Spinal cord (tissue), 10 donors: ENCODE measurements at places on chromosomes 1 and 21.
A peak's percentile ranks its signal among the peaks of the same experiment; 100 is the strongest.

DNA sequence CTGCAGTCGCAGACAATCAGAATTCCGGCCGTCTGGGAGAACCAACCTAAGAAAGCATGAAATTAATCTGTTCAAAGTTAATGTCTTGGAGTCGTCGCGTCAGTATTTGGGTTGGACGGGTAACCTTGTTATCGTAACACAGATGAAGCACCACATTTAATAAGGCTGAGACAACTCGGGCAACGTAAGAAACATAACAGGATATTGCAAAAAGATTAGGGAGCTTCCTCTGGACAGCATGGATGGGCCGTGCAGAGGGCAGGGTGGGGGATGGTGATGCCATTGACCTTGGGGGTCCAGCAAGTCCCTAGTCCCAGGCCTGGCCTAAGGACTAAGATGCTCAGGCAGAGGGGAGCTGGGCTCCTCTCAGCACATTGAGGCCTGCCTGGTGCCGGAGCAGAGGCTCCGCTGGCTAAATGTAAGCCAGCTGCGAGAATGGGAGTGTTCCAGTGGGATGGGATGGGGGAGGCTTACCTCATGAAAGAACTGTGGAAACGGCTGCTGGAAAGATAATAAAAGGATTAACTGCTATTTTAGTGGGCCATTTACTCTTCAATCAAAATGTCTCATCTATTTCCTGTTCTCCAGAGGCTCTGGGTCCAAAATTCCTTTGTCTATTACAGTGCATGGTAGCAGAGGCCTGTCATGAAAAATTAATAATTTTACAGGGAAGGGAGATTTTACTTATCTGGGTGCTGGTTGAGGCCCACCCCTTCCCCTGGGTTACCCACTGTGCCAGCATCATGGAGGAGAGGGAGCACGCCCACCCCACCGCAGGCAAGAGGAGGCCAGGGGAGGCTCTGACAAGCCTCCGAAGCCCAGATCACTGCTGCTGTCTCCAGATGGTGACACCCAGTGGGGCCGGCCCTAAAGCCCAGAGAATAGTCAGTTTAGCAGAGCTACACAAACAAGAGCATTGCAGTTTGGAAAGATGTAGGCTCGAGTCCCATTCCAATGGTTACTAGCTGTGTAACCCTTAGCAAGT, 131.6 kb downstream of the DMRTB1 start:
- H3K36me3 ChIP-seq = peaks cover 23% of the 10 kb centered on the region
- H3K4me3 ChIP-seq = no peak overlapping the region
- peak overlapping the region; percentile 58 for H3K27ac ChIP-seq

- H3K36me3 ChIP-seq = peaks cover 23% of the 10 kb centered on the region
- no peak overlapping the region for H3K27ac ChIP-seq
- H3K27me3 ChIP-seq = no peaks in the 10 kb centered on the region
- H3K4me1 ChIP-seq = no peaks in the 10 kb centered on the region
- DNase-seq = peak; percentile 5
Observed at GRCh38 chr1:88935522-88936222, 44.3 kb upstream of the GTF2B start.

- H3K4me1 ChIP-seq = peaks cover 7% of the 10 kb centered on the region
- no peaks in the 10 kb centered on the region for H3K27me3 ChIP-seq
- no peak for DNase-seq
- no peaks in the 10 kb centered on the region for H3K36me3 ChIP-seq
- H3K27ac ChIP-seq = no peak overlapping the region
Observed at GRCh38 chr1:100462326-100463025, 75.5 kb upstream of the GPR88 start.

DNA sequence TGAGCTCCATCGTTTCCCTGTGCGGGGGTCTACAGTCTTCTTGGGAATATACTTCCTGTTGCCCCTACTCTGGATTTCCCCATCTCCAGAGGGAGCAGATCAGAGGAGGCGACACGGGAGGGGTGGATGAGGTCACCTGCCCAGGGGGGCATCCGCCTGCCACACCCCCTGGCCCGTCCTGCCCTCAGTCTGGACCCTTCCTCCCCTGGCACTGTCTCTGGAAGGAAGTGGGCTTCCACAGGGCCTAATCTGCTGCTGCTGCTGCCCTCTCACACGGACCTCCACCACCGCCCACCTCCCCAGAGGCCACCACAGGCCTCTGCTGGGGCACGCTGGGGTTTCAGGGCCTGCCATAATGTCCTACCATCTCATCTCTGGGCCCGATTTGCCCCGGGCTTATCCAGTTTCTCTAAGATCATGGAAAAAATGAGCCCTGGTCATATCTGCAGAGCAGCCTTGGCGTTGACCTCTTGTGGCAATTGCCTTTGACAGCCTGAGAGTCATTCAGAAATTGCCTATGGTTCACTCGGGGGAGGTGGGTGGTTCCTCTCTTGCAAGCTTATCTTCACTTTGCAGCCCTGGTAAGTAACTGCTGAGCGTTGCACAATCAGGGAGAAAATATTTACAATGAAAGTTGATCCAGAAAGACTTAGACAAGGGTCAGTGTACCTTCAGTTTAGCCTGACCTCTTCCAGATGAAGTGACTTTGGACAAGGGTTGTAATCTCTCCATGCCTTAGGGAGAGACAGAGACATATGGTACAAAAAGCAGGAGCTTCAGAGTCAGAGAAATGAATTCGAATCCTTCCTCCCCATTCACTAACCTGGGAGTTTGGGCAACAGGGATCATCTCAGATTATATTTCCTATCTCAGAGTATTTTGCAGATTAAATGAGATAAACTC, 252.4 kb downstream of the TOMM20 start:
- DNase-seq = no peak
- H3K27ac ChIP-seq = no peak overlapping the region
- no peaks in the 10 kb centered on the region for H3K36me3 ChIP-seq
- no peaks in the 10 kb centered on the region for H3K4me1 ChIP-seq

- H3K27me3 ChIP-seq = no peaks in the 10 kb centered on the region
- no peak overlapping the region for H3K4me3 ChIP-seq
- no peak for DNase-seq
- H3K27ac ChIP-seq = no peak overlapping the region
- no peaks in the 10 kb centered on the region for H3K36me3 ChIP-seq
Observed at GRCh38 chr1:82387012-82387366, 586.3 kb downstream of the ADGRL2 start.

- no peaks in the 10 kb centered on the region for H3K36me3 ChIP-seq
- DNase-seq = no peak
- no peaks in the 10 kb centered on the region for H3K27me3 ChIP-seq
- no peaks in the 10 kb centered on the region for H3K4me1 ChIP-seq
- no peak overlapping the region for H3K27ac ChIP-seq
- H3K4me3 ChIP-seq = no peak overlapping the region
Observed at GRCh38 chr1:89660224-89661061, 27.5 kb downstream of the LRRC8C start.

DNA sequence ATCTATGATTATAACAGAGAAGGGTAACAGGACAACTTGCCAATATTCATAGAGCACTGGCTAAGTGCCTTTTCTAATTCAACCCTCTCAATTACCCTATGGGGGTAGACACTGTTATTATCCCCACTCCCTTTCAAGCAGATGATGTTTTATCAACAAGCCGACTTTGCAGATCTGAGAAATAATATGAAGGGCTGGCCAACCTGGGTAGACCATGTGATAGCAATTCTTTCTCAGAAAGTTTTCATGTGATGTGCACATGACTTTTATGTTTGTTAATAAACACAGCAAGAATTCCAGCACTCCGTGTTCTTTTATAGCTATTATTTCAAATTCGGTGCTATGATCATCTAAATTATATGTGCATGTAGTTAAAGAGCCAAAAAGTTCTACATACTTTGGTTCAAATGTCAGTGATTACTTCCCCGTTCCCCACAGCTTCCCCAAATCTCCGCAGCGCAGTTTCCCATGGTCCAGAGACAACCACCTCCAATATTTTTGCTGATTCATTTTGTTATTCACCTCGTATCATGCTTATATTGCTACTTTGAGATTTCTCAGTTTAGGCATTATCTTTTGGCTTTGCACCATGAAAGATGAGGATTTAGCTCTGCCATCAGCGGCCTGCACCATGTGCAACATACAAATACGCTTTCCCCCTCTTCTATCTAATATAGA, 96.7 kb upstream of the GADD45A start:
- no peak overlapping the region for H3K4me3 ChIP-seq
- no peak for DNase-seq
- H3K4me1 ChIP-seq = no peaks in the 10 kb centered on the region
- H3K36me3 ChIP-seq = no peaks in the 10 kb centered on the region

DNA sequence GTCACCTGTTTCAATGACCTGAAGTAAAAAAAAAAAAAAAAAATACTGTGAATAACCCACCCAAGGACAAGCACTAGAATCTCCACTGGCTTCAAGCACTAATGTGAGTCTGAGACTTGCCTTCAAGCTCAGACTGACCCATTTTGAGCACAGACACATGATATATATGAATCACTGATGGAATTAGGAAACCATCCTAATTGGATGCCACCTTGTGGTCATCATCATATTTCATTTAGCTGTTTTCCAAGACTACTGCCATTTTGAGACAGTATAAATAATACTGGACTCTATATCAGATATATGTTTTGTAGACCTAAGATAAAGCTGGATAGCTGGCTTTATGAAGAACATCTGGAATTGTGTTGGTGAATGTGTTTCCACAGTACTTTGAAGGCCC, 1232.0 kb downstream of the KCNT2 start:
- no peaks in the 10 kb centered on the region for H3K36me3 ChIP-seq
- H3K27ac ChIP-seq = no peak overlapping the region
- no peaks in the 10 kb centered on the region for H3K27me3 ChIP-seq
- no peaks in the 10 kb centered on the region for H3K4me1 ChIP-seq

DNA sequence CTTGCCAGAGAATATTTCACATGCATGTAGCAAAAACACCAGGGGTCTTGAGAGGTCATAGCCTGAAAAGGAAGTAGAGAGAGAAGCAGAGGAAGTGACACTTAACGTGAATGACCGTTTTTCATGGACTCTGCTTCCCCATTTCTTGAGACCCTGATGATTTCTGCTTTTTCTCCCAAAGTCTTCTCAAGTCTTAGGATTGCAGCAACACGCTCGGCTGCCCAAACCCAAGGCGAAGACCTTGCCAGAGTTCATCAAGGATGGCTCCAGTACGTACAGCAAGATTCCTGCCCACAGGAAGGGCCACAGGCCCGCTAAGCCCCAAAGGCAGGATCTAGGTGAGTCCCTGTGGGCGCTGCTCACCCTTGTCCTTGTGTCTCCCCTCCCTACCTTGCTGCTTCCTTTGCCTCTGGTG, 12.8 kb downstream of the THEMIS2 start:
- peaks cover 32% of the 10 kb centered on the region for H3K36me3 ChIP-seq
- H3K27me3 ChIP-seq = no peaks in the 10 kb centered on the region
- no peak overlapping the region for H3K27ac ChIP-seq
- H3K4me3 ChIP-seq = no peak overlapping the region
- no peaks in the 10 kb centered on the region for H3K4me1 ChIP-seq

DNA sequence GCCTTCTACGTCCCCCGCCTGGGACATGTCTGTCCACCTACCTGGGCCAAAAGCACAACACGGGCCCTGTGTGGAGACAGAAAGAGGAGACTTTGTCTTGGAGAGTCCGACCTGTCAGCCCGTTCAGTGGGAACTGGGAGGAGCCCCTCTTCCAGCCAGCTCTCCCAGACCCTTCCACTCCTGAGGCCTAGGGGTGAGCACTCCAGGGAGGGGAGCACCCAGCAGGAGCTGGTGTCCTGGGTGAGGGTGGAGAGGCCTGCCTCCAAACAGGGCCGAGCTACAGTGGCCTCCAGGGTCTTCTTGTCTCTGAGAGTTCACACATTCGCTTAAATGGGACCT, 546 bp downstream of the SPOCD1 start:
- no peaks in the 10 kb centered on the region for H3K36me3 ChIP-seq
- H3K27ac ChIP-seq = no peak overlapping the region
- peaks cover 18% of the 10 kb centered on the region for H3K4me1 ChIP-seq
- no peak for DNase-seq
- no peak overlapping the region for H3K4me3 ChIP-seq

- H3K4me3 ChIP-seq = peak within 1 kb of the TSS; percentile 44
- DNase-seq = no peak
- no peaks in the 10 kb centered on the region for H3K36me3 ChIP-seq
- peak within 1 kb of the TSS; percentile 45 for H3K27ac ChIP-seq
Observed at GRCh38 chr1:151720974-151721787, at the start of gene RIIAD1. RIIAD1 (plus strand) TSS chr1:151721522; CDS start chr1:151721537, 15 bp downstream.

GRCh38 chr1:243253211-243253925, 1.7 kb downstream of the CEP170 start:
- DNase-seq = no peak
- H3K4me3 ChIP-seq = peak overlapping the region; percentile 99
- H3K27ac ChIP-seq = peak overlapping the region; percentile 98
- peaks cover 2% of the 10 kb centered on the region for H3K4me1 ChIP-seq
- no peaks in the 10 kb centered on the region for H3K27me3 ChIP-seq
- no peaks in the 10 kb centered on the region for H3K36me3 ChIP-seq

DNA sequence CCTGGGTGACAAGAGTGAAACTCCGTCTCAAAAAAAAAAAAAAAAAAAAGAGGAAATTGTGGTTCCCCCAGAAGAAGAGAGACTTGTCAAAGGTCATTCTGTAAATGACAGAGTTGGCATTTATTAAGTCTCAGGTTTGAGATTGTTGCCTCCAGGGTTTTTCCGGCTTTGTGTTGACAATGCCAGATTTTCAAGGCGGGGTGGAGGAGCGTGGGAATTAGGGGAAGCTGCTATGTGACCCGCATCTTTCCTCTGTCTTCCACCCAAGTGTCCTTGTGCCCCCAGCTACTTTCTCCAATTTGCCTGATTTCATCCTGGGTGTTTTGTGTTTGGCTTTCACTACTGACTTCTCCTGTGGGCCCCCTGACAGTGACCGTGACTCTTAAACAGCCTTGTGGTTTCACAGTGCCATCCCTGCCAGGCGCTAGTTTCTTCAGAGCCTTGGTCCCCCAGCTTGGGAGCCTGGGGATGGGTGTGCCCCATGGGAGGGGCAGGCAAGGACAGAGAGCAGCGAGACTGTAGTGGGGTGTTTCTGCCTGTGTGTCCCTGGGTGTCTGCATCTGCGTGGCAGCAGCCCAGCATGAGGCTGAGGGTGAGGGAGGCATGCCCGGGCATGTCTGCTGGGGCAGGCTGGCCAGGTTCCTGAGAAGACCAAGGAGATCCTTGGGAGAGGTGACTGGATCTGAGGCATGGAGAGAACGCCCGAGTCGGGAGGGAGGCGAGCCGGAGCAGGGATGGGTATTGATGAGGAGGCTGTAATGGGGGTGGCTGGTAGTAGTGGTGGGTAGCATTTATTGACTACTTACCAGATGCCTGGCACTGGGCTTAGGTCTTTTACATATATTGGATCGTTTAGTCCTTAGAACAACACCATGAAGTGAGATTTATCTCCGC, 46.3 kb downstream of the IER5 start:
- H3K4me1 ChIP-seq = peaks cover 18% of the 10 kb centered on the region
- H3K36me3 ChIP-seq = no peaks in the 10 kb centered on the region
- no peak overlapping the region for H3K4me3 ChIP-seq
- DNase-seq = no peak

GRCh38 chr1:162670928-162671663, 38.8 kb downstream of the DDR2 start:
- no peak overlapping the region for H3K4me3 ChIP-seq
- no peaks in the 10 kb centered on the region for H3K36me3 ChIP-seq
- no peaks in the 10 kb centered on the region for H3K27me3 ChIP-seq
- DNase-seq = no peak
- no peaks in the 10 kb centered on the region for H3K4me1 ChIP-seq

DNA sequence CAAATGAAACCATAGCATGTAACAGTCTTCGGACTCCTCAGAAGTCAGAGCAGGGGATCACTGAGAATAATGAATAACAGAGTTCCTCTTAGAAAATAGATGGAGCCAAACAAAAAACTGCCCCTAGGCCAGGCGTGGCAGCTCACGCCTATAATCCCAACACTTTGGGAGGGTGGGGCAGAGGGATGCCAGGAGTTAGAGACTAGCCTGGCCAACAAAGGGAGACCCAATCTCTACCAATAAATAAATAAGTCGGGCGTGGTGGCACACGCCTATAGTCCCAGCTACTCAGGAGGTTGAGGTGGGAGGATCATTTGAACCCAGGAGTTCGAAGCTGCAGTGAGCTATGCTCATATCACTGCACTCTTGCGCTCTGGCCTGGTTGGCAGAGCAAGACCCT, 58.5 kb upstream of the SERTAD4 start:
- H3K27ac ChIP-seq = no peak overlapping the region
- no peaks in the 10 kb centered on the region for H3K4me1 ChIP-seq
- no peak overlapping the region for H3K4me3 ChIP-seq
- no peak for DNase-seq
